ENCODE measurements at places on chromosomes 5 and 9. TPM values are rescaled to one million over a fixed set of nuclear protein-coding genes. Genes with fewer than 3 reads are reported as not detected.
A peak's percentile ranks its signal among the peaks of the same experiment; 100 is the strongest.

DNA sequence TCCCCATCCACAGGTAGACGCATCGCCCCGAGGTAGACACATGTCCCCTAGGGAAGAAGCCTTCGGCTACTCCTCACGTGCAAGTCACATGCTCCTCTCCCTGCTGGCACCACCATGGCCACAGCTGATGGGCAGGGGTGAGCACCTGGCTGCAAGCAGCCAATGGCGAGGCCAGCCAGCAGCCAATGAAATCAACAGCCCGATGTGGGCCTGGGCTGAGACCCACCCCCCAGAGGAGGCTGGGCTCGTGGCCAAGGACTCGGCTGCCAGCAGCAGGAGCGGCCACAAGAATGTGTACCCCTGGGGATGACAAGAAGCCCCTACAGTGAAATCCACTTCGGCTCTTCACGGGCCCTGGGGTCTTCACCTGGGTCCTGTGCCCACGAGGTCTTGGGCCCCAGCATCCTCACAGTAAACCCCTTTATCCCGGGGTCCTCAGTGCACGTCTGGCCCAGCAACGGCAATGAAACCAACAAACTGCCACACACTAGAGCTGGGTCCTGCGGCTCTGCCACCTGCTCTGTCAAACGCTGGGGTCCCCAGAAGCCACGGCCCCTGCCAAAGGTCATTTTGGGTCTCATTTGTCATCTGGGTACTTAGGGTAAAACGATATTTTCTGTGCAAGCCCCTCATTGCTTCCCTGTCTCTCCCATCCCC is 22.1 kb upstream of the PTGES start:
- no peak for DNase-seq

DNA sequence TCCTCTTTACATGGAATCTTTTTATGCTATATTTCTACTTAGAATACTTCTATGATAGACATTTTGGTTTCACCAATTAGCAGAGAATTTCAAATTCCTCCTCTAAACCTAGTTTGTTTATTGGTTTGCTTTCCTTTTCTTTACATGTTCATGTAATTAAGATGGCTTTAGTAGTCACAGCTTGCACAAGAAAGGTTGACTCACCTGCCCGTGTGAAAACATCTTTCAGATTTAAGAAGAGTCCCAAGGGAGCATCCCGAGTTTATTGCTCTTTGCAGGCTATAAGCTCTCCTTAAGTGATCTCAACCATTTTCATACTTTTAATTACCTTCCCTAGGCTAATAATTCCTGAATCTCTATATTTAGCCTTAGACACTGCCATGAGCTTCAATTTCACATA is 28.9 kb downstream of the TYRP1 start:
- DNase-seq: no peak

DNA sequence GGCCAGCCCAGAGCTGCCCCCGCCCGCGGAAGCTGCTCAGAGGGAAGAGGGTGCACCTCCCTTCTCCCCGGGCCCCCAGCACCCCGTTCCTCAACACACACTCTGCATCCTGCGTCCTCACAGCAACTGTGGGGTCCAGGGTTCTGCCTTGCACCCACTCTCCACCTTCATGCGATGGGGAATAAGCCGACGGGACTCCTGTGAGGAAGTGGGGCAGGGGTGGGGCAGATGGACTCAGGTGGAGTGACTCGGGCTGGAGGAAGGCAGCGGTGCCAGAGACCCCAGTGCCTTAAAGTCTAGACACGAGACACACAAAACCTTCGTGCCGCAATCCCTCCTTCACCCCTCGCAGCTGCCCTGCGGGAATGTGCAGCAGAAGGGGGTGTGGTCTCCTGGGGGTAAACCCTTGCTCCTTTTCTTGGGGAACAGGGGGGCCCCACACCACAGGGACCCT is 8.6 kb downstream of the BRD3 start:
- no peak for DNase-seq

DNA sequence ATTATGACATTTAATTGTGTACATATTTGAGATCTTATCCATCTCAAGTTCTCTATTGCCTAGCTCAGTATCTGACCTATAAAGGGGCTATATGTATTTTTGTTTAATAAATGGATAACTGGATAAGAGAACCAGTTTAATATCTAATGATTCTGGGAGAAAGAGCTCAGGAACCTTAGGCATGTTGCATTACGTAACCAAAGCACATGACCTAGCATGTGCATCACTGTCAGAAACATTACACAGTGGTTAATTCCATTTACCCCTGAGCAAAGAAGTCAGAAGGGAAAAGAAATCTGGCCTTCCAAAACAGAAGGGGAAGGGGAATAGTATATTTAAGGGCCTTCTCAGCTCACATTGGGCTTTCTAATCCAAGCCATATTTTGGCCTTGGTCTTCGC is 12.3 kb downstream of the PAPPA start:
- no peak for DNase-seq

The ENTPD2 gene
- total RNA-seq: not detected

- peak; percentile 44 for DNase-seq
These were observed 56.2 kb downstream of the PLAC8L1 start for GRCh38 chr5:146048994-146049703.

DNA sequence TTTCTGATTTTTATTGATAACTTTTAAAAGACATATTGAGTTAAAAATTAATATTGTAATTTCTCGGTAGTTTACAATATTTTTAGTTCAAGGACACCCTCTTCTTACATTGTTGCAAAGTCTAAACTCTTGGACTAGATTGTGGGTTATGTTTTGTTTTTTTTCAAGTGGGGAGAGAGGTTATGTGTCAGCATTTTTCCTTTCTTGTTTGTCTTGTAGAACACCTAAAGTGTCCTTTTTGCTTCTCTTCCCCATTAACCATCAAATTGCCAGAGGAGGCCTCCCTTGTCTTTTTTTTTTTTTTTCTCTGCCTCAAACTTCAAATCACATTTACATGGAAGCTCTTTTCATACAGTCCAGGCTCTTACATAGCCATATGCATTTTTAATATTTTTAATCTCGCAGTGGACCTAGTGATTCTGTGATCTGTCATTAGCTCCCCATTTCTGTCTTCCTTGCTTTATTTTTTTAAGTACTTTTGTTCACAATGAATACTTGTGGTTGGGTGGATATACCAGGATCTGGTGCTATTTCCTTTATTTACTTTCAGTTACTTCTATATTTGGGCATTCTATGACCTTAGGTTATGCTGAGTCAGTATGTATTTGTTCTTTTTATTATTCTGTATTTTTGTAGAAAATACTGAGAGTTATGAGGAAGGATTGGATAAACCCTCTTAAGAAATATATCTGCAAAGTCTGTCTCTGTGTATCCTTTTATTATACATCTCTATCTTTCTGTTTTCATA is 2280.6 kb upstream of the ACO1 start:
- DNase-seq: no peak

- DNase-seq: no peak
These were observed 883.6 kb downstream of the TAF11L14 start for GRCh38 chr5:18517641-18518380.

The ARHGEF37 gene
- 2.7 TPM for total RNA-seq

Measured in epithelial cell of proximal tubule (primary cell).